ENCODE measurements at places on chromosomes 16 and 17.

GRCh38 chr16:75746359-75746758 lies 20.1 kb upstream of the CPHXL start:
- DNase-seq = no peak

DNA sequence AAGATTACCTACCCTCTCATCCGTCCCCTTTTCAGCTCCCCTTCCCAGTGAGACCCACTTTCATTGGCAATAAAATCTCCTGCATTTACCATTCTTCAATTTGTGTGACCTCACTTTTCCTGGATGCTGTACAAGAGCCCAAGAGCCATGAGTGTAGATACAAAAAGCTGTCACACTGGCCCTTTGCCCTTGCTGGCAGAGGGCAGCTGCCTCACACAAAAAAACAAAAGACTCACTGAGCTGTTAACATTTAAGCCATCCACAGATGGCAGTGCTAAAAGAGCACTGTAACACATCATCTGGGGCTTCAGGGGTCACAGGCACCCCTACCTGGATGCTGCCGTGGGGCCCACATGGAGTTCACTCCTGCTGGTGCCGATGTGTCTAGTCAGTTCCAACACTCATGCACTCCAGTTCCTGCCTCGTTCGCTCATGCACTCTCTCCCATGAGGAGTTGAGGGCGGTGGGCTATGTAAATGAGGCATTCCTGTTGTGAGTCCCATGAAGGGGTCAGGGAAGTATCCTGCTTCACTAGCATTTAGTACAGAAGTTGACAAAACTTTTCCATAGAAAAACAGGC lies 123.1 kb downstream of the CA10 start:
- DNase-seq = no peak

GRCh38 chr16:51404386-51404785 lies 253.3 kb upstream of the SALL1 start:
- DNase-seq = no peak

DNA sequence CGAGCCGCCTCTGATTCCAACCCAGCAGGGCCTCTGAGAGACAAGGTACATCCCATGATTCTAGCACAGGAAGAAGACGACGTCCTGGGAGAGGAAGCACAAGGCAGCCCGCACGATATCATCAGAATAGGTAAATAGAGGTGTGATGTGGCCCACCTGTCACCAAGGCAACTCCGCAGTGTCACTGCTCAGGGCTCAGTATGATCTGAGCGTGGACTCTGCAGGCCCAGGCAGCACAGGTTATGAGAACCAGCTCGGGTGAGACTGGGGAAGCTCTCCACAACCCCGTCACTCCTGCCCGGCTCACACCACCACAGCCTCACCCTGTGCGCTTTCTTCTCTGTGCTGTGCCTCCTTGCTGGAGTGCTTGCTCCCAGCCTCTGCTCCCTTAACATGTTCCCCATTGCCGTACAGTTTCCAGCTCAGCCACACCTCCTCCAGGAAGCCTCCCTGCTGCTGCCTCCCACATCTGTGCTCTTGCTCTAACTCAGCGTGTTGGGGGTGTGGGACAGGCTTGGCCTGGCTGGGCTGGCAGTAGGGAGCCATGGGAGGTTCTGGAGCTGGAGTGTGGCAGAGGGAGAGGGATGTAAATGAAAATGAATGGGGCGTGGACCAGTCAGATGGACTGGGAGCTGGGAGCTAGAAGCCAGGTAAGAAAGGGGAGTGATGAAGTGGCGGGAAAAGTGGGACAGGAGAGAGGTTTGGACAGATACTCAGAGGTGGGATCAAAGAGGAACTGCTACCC lies 7.7 kb downstream of the METTL22 start:
- DNase-seq = no peak

DNA sequence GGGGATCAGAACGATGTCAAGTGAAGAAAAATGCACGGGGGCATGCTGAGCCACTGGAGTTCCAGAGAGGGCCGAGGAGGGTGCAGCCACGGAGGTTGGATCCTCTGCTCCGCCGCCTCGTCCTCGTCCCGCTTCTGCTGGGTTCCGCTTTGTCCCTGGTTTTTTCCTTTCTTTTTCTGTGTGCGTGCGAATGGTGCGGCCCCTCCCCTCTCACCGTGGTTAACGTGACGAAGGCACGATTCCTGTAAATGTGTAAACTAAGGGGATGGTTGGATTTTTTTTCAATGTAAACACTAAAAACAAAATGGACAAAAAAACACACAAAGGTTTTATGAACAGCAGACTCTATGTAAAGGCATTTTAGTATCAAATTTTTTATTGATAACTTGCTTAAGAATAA lies 46.7 kb downstream of the ACTG1 start:
- DNase-seq = no peak

DNA sequence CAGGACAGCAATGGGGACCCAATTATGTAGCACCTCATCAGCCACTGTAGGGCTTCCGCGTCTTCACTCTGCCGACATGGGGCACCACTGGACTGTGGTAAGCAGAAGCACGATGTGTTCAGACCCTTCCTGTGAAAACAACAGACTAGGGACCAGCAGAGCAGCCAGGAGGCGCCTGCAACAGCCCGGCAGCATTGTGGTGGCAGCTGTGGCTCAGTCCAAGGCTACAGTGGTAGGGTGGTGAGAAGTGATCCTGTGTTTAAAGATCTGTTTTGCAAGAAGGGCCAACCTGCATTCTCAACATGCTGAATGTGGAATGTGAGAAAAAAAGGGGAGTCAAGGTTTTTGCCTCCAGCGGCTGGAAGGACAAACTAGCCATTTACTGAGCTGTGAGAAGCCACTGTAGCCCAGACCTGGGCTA lies 80.8 kb downstream of the GAS7 start:
- no peak for DNase-seq

DNA sequence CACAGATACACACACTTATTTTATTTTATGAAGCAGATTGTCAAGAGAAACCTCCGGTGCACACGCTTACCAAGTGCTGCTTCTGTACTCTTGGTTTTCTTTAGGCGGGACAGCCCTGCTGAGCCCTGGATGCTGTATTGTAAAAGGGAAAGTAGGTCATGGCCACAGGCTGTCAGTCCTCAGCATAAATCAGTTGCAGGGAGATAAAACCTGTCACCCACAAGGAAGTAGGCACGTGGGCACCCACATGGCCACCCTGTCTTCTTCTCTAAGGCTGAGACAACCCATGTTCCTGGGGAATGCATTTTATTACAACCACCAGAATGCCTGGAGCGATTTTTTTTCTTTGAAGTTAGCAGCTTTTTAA lies 59.3 kb downstream of the ASIC2 start:
- DNase-seq = no peak

DNA sequence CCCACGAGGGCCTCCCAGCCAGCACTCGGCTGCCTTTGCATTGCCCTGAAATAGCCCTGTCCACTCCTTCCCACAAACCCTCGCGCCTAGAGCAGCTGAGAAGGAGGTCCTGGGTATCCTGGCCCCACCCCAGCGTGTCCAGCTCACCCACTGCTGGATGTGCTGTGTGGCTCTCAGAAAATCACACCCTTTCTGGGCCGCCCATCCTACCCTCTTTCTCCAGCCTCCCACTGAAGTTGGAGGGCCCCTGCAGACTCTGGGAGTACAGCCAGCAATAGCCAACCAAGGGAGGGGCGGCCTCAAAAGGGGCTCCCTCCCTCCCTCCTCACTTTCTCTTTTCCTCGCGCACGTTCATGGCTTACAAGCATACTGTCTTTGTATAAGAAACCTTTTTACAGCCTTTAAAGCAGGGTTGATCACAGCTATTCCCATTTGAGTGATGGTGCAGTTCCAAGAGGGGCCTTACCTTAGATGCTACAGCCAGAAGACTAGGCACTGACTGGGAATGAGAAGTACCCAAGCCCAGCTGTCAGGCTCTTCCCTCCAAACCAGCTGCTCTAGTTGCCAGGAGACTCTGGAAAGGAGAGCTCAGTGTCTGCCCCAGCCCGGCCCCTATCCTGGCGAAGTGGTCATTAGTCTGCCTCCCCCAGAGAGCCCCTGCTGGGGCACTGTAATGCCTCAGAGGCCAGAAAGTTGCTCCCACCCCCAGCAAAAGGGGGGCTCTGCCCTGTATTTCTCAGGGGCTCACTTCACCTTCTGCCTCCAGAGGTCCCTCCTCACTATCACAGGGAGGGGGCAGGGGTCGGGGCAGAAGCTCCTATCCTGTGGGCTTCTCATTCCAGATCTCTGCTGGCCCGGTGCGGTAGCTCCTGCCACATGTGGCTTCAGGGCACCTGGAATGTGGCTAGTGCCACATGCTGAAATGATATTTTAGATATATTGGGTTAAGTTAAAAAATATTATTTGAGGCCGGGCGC lies 38.1 kb downstream of the DCAKD start:
- no peak for DNase-seq

DNA sequence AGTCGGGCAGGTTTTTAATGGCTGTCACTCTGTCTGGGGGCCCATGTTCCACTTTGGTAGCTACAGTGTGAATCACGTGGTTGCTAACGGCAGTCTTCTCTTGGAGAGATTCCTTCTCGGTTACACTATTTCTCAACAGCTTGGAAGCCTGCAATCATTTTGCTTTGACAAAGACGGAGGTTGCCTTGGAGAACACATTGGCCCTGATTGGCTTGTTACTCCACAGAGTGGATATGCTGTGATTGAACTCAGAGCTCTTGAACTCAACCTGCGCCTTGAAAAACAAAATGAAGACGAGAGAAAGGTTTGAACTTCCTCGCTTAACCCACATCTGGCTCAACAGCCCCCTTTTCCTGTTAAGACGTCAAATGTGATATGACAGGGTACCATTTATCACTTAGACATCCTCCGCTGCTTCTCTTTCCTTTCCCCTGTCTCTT lies 218.9 kb downstream of the MAF start:
- DNase-seq = peak; percentile 5

DNA sequence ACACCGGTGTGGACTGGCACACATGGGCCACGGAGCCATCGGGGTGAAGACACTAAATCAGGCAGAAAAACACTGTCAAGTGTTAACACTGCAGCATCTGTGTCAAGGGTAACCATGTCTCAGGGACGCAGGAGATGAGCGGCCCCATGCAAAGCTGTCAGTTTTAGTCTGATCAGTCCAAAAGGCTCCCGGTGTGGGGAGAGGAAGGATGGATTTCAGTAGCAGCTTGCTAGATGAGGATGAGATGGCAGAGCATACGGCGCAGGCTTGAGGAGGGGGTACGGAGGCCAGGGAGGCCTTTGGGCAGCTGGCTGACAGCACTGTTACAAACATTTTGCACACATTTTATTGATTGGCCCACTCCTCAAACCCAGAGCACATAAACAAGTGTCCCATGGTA lies 98.1 kb downstream of the GNAO1 start:
- no peak for DNase-seq

- peak; percentile 69 for DNase-seq
These were observed 4.0 kb downstream of the HIC1 start for GRCh38 chr17:2058586-2059546.

DNA sequence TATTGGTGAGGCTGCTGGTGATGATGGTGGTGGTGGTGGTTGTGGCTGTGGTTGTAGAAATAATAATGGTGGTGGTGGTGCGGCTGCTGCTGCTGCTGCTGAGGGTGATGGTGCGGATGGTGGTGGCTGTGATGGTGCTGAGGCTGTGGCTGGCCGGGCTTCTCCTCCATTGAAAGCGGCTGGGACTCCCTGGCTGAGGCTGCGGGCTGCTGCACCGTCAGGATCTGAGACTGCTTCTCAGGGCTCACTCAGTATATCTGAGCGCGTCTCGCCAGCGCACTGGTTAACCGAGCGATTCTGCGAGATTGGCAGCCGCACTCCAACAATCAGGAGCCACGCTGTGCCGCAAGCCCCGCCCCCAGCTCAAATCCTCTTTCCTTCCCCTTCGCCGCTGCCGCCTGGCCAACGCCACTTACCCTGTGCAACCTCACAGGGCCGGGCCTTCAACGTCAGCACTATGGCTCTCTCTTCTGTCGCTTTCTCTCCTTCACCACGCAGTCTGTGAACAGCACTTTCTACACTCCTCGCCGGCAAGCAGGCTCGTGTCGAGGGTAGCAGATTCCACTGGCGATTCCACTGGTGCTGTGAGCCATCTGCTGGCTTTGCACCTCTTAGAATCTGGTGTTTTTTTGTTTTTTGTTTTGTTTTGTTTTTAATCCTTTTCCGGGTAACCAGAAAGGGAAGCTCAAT lies at the start of gene NUFIP2:
Gene NUFIP2 (minus strand): TSS at position 259 of the 690 bp plus-strand sequence. CDS start 89 bp downstream, at position 170.
- peak; percentile 98 for DNase-seq

GRCh38 chr16:50165473-50165872 lies 12.4 kb downstream of the TENT4B start:
- no peak for DNase-seq

- no peak for DNase-seq
These were observed 811 bp upstream of the MAP2K3 start for GRCh38 chr17:21283482-21284318.

- DNase-seq = no peak
These were observed 274.2 kb upstream of the MYOCD start for GRCh38 chr17:12391468-12391867.

DNA sequence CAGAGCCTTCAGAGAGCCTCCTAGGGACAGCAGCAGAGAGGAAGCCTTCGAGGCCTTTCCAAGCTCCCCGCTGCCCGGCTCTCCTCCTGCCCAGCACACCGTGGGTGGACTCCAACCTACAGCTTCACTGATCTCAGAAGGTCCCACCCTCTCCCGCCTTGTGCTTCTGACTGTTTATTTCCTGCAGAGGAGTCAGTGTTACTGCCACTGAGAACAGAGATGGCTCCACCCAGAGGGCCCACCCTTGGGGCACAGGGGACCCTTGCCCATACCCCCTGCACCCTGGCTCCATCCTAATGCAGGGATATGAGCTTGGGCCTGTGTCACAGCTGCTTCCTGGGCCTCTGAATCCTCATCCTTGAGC lies 52.8 kb upstream of the TOB1 start:
- DNase-seq = no peak
